ENCODE measurements at places on chromosomes 4 and X.

DNA sequence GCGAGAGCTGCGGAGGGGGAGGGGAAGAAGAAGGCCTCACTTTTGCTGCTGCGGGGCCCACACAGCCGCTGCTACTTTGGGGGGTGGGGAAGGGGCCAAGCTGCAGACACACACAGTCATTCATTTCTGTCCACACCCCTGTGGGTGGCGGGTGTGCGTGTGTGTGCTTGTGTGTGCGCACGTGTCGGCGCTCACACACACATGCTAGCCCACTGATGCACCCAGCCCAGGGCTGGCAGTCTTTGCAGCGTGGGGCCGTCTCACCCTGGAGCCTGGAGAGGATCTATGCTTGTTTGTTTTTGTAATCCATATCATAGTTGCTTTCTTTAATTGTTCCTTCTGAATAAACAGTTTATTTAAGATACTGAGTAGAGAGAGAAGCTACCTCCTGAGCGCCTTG is 4.0 kb downstream of the DUSP9 start:
- DNase-seq, result no peak

- no peak for DNase-seq
Observed at GRCh38 chr4:56371426-56372220, 15.7 kb downstream of the AASDH start.

GRCh38 chr4:73068491-73069337 is 802 bp downstream of the COX18 start:
- peak; percentile 58 for DNase-seq

- no peak for DNase-seq
Observed at GRCh38 chrX:45557387-45557786, 356.7 kb upstream of the DIPK2B start.

DNA sequence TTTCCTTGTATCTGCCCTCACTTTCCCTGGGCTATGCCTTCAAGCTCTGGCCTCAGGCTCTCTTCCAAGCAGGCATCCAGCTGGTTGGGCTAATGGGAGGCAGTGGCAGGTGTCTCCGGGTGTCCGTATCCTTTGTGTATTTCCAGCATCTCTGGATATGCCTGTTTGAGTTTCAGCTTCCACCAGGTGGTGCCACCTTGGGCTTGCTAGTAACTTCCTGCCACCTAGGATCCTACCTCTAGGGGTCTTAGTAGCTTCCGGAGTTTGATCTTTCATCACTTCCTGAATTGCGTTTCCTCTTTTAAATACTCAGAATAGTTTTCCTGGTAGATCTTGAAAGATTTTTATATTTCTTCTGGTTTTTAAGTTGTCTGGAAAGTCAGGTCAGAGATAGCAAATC is 23.2 kb upstream of the ANOS1 start:
- DNase-seq, result no peak

DNA sequence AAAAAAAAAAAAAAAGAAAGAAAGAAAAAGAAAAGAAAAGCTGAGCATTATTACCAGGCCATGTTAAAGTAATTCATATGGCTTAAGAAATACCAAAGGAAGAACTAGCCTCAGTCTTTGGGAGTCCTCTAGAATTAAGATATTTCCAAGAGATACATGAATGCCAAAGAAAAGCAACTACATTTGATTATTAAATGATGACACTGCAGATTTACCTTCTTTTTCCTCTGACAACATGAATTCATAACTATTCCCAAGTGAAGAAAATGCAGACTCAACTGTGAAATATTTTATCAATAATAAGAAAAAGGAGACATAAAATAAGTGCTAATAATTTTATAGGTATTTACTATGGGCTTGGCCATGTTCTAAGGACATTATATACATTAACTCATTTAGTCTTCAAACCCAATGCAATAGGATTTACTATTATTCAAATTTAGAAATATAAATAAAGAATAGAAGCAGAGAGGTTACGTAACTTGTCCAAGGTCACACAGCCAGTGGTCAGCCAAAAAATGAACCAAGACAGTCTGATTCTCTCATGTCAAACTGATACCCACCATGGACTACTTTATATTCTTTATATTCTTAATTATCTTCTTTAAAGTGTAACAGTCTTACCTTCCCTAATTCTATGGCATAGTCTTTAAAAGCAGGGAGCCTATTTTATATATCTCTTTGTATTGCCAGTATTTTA is 6.9 kb downstream of the SH3D19 start:
- DNase-seq, result no peak

- no peak for DNase-seq
Observed at GRCh38 chr4:165331359-165331758, 3.9 kb downstream of the MSMO1 start.

DNA sequence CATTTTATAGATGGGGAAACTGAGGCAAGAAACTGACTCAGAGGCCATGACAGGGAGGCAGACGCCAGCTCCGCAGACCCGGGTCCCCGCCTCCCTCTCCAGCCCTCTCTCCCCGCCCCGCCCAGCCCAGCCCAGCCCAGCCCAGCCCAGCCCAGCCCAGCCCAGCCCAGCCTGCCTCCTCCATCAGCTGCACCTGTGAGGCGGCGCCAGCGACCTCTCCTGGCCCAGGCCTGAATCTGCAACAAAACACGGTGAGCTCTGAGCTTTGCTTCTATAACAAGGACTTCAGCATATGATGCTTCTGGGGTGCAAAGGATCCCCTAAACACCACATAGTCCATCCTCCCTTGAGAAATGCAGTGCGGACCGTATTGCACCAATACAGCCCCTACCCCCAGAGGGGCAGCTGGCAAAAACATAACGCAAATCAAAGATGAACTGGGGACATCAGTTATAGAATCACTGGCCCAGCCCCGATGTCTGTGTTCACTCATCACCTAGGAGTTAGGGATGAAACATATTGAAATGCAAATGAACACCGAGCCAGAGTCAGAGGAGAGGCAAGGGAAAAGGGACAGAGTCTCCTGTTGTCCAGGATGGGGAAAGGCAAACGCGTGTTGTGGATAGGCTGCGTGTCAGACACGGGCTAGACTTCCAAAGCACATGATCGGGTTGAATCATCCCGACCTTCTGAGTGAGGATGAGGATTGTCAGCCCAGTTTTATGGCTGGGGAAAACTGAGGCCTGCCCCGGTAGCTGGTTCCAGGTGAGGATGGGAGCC is 216.1 kb upstream of the PSAPL1 start:
- DNase-seq, result no peak

DNA sequence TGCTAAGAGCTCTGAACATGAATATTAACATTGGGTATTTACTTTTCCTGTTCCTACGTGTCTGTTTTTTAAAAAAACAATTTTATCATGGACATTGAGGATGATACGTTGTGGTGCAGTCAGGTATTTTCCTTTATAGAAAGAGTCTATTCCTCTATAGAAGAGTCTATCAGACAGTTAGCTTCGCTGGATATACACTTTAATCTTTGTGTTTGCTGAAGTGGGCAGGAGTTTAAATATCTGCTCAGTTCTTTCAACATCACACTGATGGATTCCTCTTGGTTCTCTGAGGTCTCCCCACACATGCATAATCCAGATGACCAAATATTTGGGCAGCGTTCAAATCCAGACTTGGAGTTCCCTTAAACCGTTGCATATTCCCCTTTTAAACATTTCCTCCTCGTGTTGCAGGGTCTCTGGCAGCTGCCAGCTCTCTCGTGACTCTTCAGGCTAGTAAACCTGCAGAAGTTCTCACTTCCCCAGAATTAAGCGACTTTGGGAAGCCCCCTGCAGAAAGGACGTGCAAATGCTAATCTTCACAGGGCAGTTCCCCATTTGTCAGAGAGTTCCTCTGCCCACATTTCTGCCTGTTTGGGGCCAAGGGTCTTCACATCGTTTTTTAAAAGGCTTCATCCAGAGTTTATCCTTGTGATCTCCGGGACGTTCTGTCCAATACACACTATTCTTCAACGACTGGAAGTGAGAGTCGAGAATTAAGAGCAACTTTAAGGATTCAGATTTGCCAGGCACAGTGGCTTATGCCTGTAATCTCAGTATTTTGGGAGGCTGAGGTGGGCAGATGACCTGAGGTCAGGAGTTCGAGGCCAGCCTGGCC is 20.5 kb upstream of the DHRSX start:
- DNase-seq, result no peak

- no peak for DNase-seq
Observed at GRCh38 chr4:91448668-91449330, 855.0 kb upstream of the GRID2 start.

DNA sequence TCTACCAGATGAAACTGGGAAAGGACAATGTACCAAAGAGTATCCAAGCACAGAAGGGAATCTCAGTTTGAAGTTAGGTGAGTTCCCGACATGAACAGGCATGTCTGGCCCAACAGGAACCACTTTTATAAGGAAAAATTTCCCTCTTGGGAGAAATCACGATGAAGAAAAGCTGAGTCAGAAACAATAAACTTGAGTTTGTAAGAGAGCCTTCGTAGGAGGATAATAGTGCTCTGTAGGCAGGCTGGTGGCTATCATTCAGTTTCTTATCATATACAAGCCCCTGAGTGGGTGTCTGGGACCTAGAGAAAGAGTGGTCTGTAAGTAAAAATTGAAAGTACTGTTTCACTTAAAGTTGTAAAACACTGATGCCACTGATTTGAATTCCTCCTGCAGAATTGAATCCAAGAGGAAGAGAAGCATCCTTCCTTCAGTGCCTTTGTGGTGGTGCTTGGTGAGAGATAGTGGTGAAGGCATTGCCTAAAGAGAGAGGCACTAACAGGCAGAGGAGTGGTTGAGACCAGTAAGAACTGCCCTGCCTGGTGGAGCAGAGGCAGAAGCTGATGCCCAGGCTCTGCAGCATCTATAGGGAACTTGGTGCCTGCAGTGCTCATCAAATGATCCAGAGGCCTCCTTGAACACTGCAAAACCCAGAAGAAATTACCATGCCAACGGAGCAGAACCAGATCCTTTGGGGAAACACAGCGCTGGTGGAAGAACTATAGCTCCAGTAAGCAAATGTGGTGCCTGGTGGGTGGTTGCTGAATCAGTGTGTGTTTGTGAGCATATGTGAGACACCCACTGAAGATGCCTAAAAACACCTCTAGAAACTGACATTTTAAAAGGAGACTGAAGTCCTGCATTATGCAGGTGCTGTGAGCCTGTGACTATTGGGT is 31.7 kb upstream of the METAP1 start:
- no peak for DNase-seq

- peak; percentile 28 for DNase-seq
Observed at GRCh38 chr4:112818594-112818965, 181.6 kb downstream of the LARP7 start.

DNA sequence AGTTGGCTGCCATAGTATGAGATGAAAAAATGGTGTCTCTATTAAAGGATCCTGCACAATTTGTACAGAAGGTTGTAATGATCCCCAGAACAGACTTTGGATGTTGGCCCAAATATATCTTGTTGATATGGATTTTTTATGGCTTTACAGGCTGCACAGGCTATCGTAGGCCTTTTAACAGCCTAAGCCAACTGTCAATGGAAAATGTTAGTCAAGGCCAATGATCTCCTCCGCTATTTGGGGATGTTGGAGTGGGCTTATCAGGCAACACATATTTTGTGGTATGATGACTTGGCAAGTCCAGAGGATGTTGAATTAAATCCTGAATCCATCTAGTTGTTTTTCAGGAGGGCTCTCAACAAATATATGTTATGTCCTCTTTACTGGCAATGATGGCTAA is 42.1 kb downstream of the ZCCHC13 start:
- no peak for DNase-seq

GRCh38 chrX:52585892-52586291 is 68.8 kb downstream of the SSX7 start:
- no peak for DNase-seq

GRCh38 chrX:109873574-109873973 is 129.3 kb upstream of the TMEM164 start:
- no peak for DNase-seq

DNA sequence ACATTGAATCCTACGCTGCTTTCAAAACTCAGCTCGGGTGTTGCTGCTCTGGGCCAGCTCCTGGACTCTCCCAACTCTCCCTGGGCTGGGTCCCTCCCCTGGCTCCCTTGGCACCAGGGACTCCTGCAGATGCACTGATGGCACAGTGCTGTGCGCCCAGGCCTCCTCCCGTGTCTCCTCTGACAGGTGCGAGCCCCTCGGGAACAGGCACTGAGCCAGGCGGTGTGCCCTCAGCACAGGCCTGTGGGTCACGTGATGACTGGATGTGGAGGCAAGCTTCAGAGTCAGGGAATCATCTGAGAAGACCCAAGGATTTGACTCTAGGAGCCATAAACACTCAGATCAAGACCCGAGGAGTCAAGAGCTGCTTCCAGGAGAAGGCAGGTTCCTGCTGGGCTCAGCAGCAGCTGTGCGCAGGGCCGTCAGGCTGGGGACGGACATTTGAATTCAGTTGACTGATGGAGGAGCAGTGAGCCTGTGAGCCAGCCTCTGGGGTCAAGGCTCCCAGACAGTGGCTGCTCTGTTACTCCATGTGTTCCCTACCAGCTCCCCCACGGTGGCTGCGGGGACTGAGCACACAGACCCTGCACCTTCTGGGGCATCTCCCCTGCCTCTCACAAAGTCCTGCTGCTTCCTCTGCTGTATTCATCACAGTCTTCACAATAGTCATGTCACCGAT is 33.0 kb downstream of the NAT8L start:
- DNase-seq, result no peak

DNA sequence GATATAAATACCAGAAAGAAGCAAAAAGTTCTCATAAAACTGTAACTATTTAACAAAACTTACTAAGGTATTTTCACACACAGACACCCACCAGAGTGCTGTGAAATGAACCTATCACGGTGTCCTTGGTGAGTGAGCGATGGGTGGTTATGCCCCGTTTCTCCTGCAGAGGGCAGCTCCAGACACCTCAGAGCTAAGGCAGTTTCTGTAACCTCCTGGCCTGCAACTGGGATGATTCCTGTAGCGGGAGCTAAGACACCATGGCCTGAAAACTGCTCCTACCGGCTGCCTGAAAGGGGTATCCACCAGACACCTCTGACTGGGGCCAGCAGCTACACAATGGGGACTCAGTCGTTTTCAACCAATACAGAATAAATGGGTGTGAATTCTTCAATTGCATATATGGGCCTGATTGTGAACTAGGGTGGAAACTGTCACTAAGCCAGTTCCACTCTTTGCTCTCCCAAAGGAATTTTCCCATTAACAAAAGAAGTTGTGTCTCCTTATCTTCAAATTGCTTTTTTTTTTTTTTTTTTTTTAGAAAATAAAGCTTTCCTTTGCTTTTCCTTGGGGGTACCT is 2375.8 kb upstream of the TENM3 start:
- DNase-seq, result peak; percentile 41

GRCh38 chr4:98544141-98544817 is 114.1 kb downstream of the TSPAN5 start:
- DNase-seq, result no peak

DNA sequence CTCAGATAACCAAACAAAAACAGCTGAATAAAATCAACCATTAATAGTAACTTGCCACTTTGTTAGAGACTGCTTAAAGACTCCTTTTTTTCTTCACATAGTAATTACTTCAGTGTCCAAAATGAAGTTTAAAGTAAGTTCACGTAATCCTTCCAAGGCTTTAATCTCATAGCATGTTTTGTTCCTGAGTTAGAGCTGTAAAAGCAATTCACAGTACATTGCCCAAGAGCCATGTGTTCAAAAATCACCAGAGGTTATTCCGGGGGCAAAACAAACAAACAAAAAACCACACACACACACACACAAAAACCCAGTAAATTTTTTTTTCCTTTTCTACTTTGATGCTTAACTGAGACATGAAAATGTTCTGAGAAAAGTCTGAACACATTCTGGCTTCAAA is 6.1 kb downstream of the GPR82 start:
- DNase-seq, result no peak
